HAP-1 (cell line): ENCODE measurements at places on chromosomes 3 and 15.

DNA sequence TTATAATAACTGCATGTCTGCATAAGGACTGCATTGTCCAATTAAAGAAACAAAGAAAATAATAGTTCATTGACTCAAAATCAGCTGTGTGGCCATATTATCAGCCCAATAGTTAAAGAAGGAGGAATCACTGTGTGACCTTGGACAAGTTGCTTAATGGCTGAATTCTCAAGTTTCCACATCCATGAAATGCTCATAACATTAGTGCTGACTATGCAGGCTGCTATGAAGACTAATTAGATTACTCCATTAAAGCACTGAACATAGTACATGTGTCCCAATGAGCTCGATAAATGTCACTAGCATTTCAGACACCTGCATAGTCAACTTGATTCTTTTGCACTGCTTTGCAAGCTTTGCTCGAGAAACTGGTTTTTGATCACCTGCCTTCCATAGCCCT lies 111.1 kb upstream of the WNT5A start:
- DNase-seq = no peak

DNA sequence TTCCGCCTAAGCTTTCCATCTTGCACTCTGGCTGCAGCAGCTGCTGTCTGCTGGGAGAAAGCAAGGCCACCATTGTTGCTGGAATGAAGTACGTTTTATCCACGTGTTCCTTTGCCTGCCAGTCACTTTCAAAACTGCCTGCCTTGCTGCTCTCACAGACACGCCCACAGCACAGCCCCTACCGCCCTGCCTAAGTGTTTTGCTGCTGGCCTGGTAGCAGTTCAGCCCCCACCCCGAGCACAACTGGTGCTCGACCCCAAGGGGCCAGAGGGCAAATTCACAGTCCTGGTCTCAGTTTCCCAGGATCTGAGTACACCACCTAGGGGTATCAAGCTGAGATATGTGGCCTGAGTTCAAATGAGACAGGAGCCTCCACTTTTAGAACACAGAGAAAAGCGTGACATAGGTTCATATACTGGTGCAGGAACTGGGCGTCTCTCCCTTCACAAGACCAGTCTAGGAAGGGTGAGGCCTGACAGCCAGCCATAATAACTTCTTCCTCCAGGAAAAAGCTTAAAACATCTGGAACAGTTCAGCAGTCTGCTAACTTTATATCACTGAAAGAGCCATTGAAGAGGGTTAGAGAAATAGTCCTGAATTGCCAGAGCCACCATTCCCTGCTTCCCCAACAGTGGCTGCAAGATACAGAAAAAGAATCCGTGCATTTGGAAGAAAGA lies 1012.3 kb downstream of the ZPLD1 start:
- DNase-seq = no peak

GRCh38 chr3:150635526-150635925 lies 32.4 kb downstream of the SELENOT start:
- DNase-seq = no peak

DNA sequence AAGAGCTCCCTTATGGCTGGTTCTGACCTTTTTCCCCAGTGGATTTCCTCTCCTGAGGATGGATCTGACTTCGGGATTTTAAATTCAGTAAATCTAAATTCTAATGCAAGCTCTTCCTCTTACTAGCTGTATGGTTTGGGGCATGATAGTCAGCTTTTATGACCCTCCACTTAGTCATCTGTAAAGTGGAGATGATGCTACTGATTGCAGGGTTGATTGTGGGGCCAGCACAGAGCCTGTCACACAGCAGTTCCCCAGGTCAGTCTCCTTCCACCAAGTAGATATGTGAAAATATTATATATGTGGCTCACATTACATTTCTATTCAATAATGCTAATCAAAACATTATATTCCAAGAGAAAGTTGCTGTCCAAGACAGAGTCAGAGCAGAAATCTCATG lies 141.3 kb upstream of the UBE2E1 start:
- DNase-seq = no peak
